ENCODE measurements at places on chromosomes 7 and 10.

GRCh38 chr7:14191686-14192098 lies 202.2 kb upstream of the ETV1 start:
- no peak for DNase-seq

DNA sequence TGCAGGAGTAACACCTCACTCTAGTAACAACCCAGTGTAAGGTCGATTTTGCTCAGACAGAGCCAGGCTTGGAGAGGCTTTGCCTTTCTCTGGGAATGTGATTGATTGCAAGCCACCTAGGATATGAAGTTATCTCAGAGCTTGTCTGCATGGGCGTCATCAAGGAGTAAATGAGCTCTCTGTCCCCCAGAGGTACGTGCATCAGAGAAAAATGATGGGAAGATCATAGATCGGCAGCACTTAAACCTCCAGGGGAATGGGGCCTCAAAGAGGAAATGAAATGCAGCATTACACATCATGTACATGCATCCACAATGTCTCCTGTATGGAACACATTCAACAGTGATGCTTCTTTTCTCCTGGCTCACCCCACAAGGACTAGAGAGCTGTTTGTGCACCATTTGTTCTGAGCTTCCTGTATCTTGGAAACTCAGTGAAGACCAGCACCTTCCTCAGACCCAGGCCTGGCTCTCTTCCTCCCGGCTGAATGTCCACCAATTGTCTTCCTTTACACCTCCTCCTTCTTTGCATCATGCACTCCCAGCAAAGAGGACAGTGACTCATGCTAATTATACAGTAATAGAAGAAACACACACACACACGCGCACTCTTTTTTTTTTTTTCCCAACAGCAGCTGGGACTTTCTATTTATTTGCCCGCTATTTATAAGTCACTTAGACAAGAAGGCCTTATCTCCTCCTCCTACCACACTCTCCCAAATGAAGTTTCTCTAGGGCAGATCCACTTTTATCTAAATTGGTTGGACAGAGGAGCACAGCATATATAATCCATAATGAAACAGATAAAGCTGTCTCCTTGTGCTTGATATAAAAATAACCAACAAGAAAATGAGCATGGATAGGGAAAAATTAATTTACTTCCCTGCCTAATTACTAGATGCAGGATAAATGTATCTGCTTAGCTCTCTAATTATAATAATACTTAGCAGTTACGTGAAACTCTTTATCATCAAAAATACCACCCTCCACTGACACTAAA lies 990.7 kb downstream of the CCSER2 start:
- no peak for DNase-seq

DNA sequence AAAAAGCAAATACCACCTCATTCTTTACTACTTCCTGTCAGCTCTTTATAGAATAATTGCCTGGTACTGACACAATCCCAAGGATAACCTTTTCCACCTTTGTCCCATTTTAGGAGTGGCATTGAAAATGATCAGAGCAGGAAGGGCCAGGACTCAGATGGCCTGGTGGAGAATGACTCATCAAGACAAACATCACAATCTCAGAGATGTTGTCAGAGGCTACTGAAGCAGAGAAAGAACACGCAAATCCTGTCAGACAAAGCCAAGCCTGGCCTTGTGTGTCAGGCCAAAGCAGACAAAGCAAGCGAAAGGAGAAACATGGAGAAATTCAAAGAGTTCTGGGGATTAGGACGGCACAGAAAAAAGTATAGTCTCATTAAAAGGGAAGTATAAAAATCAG lies 40.9 kb downstream of the NSUN6 start:
- DNase-seq: no peak

- no peak for DNase-seq
Measured at GRCh38 chr10:86244297-86245014, 122.1 kb downstream of the GRID1 start.

DNA sequence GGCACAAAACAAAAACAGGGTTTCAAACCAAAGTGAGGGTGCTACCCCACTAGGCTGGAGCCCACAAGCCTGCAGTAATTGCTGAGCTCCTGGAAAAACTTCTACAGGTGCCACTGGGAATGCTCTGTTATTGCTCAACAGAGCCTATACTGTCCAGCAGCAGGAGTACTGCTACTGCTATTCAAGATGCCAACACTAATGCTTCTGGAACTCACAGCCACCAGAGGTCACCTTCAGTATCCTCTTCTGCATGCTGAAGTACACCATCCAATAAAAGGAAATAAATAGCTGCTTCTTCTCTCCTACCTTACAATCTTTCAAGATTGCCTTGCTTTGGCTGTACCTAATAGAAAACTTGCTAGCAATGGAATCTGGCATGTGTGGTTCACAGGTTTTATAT lies 222.0 kb downstream of the LRRN3 start:
- no peak for DNase-seq

DNA sequence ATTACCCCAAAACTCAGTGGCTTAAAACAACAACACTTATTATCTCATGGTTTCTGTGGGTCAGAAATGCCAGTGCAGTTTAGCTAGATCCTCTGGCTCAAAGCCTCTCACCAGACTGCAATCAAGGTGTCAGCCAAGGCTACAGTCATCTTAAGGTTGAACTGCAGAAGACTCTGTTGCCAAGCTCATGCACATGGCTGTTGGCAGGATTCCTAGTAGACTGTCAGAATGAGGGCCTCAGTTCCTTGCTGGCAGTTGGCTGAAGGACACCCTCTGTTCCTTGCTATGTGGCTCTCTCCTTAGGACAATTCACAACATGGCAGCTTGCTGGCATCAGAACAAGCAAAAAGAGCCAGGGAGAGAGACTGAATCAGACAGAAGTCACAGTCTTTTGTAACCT lies 34.7 kb downstream of the TOMM7 start:
- no peak for DNase-seq

DNA sequence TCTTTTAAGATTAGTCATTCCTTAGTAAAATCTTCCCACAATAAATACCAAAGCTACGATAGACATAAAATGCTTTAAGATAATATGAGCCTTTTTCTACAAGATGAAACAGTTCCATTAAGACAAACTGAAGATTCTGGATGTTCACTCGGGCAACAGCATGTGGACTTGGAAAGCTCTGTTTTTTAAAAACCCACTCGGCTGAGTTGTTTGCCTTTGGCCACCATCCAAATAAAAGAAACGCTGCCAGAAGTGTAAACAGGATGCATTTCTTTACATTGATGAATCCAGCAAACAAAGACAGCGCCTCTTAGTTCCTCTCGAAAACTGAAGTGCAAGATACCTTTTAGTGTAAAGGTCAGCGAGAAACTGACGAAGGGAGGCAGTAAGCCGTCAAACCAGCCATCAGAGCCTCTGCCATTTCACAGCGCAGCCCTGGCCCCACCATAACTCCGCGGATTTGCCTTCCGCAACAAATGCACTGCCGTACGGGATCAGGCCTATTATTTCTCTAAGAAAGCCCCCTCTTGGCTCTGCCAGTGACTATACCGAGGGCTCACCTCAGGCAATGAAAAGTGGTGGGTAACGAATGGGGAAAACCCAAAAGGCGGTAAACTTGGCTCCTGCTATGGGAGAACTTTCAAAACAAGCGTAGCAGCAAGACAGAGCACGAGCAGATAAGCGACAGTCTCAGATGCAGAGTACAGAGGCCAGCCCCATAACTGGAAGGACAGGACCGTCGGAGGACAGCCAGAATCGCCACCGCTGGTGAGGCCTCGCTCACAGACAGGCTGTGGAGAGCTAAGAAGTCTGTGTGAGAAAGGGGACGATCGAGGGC lies 41.4 kb downstream of the GNA12 start:
- peak; percentile 49 for DNase-seq

GRCh38 chr10:3806603-3807002 lies 21.6 kb upstream of the KLF6 start:
- no peak for DNase-seq

DNA sequence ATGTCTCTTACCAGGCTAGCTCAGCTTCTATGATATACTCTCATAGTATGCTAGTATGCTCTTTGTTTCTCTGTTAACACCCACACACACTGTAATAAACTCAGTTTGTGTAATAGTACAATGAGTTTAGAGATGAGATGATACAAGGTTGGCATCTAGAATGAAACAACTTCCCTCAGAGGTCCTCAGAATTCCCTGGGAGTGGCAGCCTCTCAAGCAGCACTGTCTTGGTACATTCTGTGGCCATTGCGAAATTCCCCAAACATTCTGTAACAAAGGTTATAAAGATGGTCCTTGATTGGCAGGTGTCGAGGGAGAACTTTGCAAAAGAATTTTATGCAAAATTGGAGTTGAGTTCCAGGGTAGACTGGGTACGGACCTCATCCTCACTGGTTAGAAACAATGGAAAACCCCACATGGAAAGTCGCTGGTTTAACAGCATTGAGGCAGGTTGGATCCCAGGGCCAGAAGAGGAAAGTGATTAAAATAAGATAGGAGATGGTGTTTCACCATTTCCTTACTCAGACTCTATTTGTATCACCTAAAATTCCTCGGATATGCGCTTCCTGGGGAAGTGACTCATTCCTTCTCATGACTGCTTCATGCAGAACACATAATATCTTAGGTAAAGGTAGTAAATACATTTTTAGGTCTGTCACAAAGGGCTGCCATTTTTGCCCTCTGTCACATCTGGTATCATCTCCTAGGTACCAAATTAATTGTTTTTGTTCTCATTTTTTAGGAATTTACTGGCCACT lies 657.8 kb downstream of the SORCS1 start:
- no peak for DNase-seq

DNA sequence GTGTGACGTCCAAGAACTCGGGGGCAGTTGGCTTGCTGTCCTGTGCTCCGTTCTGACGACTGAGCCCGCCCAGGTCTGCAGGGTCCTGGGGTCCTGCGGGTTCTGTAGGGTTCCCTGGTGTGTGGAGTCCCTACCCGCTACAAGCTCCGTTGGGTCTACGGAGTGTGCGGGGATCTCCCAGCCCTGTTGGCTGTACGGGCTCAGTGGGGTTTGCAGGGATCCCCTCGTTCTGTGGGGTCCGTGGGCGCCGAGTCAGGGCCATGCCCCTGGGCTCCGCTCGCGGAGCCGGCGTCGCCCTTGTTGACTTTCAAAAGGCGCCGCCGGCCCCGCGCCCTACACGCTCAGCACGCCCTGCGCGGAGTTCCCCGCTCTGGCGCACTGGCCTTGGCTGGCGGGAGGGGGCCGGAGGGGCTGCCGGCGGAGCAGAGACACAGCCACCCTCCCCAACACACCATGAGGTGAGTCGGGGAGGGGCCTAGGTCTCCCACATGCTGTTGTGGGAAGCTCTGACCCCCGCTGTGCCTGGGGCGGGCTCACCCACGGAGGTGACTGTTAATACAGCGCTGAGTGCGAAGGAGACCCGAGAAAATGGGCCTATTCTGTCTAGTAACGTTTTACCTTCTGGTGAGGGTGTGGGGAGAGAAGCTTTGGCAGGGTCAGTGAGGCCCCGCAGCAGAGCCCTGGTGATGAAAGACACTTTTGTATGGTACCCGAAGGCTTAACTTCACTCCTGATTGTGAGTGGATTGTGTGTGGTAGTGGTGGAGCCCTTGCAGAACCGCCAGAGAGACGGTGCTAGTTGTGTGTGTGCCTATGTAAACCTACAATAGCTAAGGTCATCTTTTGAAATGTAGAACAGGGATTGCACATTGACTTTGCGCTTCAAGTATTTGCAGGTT lies 8.1 kb downstream of the TASOR2 start:
- no peak for DNase-seq

- DNase-seq: no peak
Measured at GRCh38 chr10:34290412-34291081, 524.5 kb downstream of the PARD3 start.

GRCh38 chr10:62059217-62059920 lies 157.9 kb downstream of the ARID5B start:
- DNase-seq: no peak

- no peak for DNase-seq
Measured at GRCh38 chr10:74585231-74586087, 240.9 kb upstream of the KAT6B start.

- no peak for DNase-seq
Measured at GRCh38 chr10:68586606-68587305, 26.6 kb downstream of the TET1 start.

- no peak for DNase-seq
Measured at GRCh38 chr10:86393862-86394455, 27.4 kb upstream of the GRID1 start.

DNA sequence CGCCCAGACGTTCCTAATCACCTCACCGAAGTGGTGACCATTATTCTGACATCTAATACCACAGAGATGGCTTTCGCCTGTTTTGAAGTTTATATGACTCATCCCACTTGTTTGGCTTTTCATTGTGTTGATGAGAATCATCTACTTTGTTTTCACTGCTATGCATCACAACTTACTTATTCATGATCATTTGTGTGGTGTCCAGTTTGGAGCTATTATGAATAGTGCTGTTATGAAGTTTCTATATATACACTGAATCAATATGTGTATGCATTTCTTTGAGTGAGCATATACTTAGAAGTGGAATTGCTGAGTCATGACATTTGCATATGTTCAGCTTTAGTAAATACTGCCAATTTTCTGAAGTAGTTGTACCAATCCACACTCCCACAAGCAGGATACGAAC lies 38.6 kb upstream of the TNKS2 start:
- no peak for DNase-seq
